ENCODE measurements at places on chromosomes 11 and 22.

GRCh38 chr11:107598225-107599139 lies 7.5 kb downstream of the ELMOD1 start:
- H3K27me3 ChIP-seq: no peaks in the 10 kb centered on the region
- DNase-seq: no peak
- H3K27ac ChIP-seq: no peak overlapping the region

- H3K4me3 ChIP-seq: no peak overlapping the region
- H3K27me3 ChIP-seq: no peaks in the 10 kb centered on the region
- DNase-seq: no peak
- no peak overlapping the region for H3K27ac ChIP-seq
- peaks cover 4% of the 10 kb centered on the region for H3K4me1 ChIP-seq
Measured at GRCh38 chr11:70302419-70302752, 31.9 kb downstream of the PPFIA1 start.

DNA sequence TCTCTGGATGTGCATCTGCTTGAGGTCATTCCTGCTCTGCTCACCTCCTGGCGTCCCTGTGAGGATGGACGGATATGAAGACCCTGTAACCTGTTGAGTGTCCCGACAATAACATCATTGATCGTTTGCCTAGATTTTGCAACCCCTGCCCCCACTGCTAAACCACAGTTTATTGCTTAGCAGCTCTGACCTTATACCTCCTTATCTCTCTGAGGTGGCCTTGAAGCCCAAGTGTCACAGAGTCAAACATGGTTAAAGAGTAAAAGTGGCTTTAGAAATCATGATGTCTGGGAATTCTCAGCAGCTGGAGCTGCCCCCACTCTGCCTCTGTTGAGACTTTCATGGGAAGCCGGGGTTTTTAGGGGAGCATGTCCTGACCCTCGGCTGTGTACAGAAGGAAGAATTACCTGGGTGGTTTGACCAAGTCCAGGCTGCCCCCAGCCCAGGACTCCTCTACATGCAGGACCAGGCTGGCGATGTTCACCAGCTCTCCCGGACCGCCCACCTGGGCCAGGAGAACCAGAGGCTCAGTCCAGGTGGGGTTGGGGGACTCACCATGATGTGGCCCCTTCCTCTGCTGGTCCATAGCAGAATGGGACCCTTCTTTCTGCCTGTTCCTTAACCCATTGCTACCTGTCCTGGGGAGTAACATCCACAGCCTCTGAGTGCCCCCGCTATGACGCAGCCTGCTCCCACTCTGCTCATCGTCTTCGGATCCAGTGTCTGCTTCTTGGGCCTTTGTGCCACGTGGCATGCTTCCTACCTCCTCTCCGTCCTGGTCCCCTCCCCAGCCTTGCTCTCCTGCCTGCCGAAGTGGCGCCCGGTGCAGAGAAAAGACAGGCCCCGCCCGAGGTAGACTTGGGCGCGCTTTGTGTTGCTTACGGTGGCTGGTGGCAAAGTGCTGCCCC lies 33.4 kb upstream of the FTH1 start:
- H3K4me3 ChIP-seq: no peak overlapping the region
- no peak for DNase-seq
- no peak overlapping the region for H3K27ac ChIP-seq
- no peaks in the 10 kb centered on the region for H3K36me3 ChIP-seq

DNA sequence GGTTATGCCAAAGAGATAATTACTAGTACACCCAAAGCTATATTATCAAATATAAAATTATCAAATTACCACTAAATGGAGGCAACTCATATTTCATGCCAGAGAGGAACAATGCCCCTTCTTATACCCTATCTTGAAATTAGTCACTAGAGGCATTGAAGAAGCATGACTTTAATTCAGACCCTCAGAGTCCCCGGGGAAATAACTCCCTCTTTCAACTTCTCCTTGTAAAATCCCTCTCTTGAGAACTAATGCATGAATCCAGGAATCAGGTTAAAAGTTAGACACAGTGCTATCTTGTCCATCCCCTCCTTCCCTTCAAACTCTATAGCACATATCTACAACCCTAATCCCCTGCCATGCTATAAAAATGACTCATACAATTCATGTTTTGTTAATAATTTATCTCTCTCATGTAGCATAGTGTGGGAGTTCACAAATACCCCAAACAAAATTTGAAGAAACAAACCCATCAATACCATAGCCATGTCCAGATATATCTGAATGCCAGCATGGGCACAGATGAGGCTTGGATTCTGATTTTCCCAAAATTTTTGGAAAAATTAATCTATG lies 665.4 kb downstream of the KCNA4 start:
- H3K36me3 ChIP-seq: no peaks in the 10 kb centered on the region
- H3K27me3 ChIP-seq: no peaks in the 10 kb centered on the region
- H3K4me1 ChIP-seq: no peaks in the 10 kb centered on the region

DNA sequence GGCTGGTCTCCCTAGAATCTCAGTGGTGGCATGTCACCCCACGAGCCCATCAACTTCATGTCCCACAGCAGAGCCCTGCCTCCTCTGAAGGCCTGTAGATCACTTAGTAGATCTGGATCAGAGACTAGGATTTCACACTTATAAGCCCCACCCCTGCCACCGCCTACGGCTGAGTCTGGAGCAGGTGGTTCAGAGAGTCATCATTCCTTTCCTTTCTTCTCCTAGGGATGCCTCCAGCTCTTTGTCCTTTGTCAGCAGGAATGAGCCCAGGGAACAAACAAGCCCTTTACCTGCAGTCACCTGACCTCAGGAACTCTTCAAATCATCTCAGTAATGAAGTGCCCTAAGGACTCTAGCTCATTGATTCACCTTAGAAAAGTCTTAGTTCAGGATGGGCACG lies 37.8 kb downstream of the SCGB1A1 start:
- H3K4me3 ChIP-seq: no peak overlapping the region
- no peaks in the 10 kb centered on the region for H3K4me1 ChIP-seq
- H3K27me3 ChIP-seq: no peaks in the 10 kb centered on the region
- no peaks in the 10 kb centered on the region for H3K36me3 ChIP-seq
- no peak overlapping the region for H3K27ac ChIP-seq
- DNase-seq: no peak

- H3K27ac ChIP-seq: no peak overlapping the region
- no peak overlapping the region for H3K4me3 ChIP-seq
- H3K27me3 ChIP-seq: no peaks in the 10 kb centered on the region
- peaks cover 8% of the 10 kb centered on the region for H3K4me1 ChIP-seq
Measured at GRCh38 chr11:86506235-86506634, 131.5 kb downstream of the CCDC81 start.

GRCh38 chr11:70078095-70078780 lies at the start of gene ANO1:
TSS of gene ANO1 (plus strand) at chr11:70078317. CDS start at chr11:70078607, 290 bp downstream.
- H3K27ac ChIP-seq: peak within 1 kb of the TSS; percentile 47
- peaks cover 11% of the 10 kb centered on the region for H3K27me3 ChIP-seq
- no peaks in the 10 kb centered on the region for H3K4me1 ChIP-seq
- DNase-seq: no peak
- no peaks in the 10 kb centered on the region for H3K36me3 ChIP-seq

- H3K27me3 ChIP-seq: no peaks in the 10 kb centered on the region
- no peak for DNase-seq
- peaks cover 4% of the 10 kb centered on the region for H3K4me1 ChIP-seq
- H3K36me3 ChIP-seq: no peaks in the 10 kb centered on the region
- H3K4me3 ChIP-seq: no peak overlapping the region
Measured at GRCh38 chr11:129146191-129146590, 45.9 kb downstream of the ARHGAP32 start.
